SJSA1 (cell line): ENCODE measurements at places on chromosomes 13 and 19.

DNA sequence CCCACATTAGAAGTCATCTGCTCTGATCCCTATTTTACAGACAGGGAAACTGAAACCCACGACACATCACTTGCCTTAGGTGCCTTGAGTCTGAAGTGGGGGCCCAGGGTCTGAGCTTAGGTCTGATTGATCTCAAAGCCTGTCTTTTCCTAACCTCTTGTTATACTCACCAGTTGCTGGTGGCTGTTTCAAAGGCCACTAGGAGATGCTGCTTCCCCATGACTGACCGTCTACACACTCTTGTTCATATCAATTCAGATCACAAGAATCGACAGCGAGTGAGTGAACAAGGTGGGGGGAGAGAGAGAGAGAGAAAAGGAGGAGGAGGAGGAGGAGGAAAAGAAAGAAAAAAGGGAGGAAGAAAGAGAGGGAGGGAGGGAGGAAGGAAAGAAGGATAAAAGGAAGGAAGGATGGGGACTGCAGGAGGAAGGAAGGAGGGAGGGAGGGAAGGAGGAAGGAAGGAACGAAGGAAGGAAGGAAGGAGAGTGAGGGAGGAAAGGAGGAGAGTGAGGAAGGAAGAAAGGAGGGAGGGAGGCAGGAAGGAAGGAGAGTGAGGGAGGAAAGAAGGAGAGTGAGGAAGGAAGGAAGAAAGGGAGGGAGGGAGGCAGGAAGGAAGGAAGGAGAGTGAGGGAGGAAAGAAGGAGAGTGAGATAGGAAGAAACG, 3.3 kb downstream of the OR10H1 start:
- no peak for DNase-seq

DNA sequence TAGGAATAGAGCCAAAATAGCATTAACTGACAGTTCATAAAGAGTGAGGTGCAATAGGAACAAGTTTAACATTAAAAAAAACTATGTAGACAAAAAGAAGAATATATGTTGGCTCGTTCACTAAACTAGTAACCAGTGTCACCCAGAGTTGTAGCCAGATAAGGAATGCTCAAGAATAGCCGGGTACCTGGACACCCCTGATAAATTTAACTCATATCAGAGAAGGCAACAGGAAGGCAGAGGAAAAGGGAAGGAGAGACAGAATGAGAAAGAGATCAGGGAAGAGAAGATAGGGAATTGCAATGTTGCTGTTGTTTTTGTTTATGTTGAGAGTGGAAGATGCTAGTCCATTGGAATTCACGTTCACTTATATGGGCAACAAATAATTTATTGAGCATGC, 31.6 kb upstream of the KATNAL1 start:
- no peak for DNase-seq

DNA sequence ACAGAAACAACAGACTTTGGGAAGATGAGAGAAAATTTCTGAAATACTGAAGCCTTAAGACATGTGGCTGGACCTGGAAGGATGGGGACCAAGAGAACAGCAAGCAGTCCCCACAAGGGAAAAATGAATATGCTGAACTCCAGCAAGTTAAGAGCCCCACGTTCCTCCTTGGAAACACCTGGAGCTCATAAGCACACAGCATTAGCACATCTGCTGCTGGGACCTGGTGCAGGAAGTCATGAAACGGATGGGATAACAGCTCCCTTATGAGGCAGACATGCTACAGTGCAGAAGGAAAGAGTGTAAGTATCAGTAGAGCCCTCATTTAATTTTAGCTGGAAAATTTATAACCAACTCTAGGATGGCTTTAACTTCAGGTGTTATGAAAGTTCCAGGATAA, 67.3 kb downstream of the SLC15A1 start:
- DNase-seq: no peak

- DNase-seq: no peak
Observed at GRCh38 chr13:75986818-75987217, 350.7 kb downstream of the LMO7 start.

- peak; percentile 76 for DNase-seq
Observed at GRCh38 chr13:111429064-111429558, 108.7 kb downstream of the TEX29 start.
